Stimulated activated naive CD4-positive, alpha-beta T cell treated with Interleukin-2 at 50 U/mL for 16 hours (primary cell): ENCODE measurements at places on chromosomes 4 and X.

DNA sequence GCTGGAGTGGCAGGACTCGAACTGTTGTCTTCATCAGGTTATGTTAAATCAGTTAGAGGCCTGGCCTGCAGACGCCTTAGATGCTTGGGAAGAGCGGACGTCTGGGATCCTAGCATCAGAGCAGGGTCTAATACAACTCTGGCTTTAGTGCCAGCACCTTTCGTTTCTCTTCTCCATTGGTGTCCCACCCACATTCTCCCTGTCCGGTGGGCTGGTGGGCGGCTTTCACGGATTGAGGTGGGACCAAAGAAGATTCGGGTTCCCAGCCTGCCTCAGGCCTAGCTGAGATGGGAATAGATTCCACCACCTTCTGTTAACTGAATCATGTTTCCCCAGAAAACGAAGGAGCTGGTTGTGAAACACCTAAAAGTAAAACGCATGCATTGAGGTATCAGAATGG, 939 bp downstream of the PDK3 start:
- no peak for DNase-seq

DNA sequence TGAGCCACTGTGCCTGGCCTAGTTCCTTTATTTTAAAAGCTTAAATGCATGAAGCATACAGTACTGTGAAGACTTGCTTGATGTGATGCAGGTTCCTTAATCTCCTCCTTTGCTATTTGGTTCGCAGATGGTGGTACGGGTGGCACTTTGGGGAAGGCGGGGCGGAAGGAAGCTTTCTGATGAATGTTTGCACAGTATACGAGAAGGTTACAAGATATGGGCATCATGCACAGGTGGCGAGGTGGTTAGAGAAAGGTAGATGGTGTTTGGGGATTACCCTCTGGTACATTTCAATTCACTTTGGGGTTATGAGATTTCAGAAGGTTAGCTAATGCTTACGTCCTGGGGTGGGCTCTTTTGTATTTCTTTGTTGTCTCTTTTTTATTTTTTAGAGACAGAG, 17.2 kb downstream of the RHOH start:
- DNase-seq: no peak

DNA sequence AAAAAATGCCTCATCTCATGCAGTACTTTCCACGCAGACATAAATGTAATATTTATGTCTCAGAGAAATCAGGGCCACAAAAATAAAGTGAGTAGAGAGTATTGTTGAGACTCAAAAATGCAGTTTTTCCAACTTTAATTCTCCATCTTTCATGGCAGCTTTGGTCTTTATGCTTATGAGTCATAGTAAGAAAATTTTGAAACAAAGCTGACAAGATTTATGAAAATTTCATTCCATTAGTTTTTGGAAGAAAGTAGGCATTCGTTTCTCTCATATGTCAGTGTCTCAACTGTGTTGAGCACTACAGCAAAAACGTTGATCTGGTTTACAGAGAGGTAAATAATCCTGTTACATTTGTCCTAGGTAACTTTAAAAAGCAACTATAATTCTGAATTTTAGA, 656.8 kb downstream of the IQCM start:
- DNase-seq: no peak

- no peak for DNase-seq
Measured at GRCh38 chrX:118353081-118353850, 7.4 kb downstream of the WDR44 start.

DNA sequence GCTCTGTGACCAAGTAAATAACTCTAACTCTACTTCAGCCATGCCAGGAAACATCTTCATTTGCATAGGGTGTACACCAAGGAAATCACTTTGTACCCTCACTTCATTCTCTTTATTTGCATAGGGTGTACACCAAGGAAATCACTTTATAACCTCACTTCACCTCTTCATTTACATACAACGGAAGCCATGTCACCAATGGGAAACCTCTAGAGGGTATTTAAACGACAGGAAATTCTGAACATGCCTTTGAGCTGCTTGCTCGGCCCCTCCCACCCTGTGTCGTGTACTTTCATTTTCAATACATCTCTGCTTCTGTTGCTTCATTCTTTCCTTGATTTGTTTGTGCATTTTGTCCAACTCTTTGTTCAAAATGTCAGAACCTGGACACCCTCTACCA, 848.1 kb upstream of the FRG1 start:
- DNase-seq: no peak

DNA sequence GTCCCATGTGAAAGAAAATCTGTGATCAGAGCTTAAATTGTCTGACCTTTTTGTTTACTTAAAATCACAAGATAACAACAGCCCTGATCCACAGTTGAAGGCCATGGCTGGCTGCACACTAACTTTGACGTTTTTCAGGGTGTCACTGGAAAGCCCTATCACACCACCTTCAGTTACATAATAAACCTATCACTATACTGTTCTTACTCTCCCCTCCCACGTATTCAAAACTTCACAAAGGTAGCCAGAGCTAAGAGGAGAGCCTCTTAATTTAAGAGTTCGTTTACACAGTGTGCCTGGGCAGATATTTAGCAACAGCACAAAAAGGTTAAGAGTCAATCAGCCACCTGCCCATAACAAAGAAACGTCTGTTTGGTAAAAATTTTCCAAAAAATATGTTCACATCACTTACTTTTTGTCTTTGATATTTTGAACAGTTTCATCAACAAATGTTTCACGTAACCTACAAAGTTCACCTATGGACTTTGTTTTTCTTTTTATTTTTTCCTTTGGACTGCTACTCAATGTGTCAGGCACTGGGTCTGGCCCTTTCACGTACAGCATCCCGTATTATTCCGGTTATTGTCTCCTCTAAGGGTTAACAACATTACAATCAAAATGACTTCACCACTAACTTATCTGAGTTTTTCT, 25.0 kb downstream of the RFC1 start:
- no peak for DNase-seq

DNA sequence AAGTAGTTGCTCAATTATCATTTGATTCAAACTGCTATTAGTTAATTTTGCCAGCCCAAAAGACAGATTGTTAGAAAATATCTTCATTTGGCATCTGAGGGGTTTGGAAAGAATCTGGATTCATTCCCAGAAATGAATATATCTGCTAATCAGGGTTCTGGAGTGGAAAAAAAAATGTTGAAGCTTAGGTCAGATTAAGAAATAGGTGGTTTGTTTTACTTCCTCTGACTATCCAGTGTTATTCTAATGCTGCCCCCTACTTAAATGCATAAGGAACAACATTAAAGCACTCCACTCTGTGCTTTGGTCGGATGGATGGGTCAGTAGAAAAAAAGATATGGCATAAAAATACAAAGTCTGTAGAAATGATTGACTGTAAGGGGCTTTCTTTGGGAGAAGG, 89.0 kb downstream of the LUZP4 start:
- no peak for DNase-seq

GRCh38 chr4:25892796-25893195, 21.2 kb upstream of the SMIM20 start:
- DNase-seq: no peak

GRCh38 chr4:5203993-5204310, 152.7 kb downstream of the STK32B start:
- no peak for DNase-seq

GRCh38 chrX:25198891-25199290, 183.1 kb upstream of the ARX start:
- DNase-seq: no peak

- no peak for DNase-seq
Measured at GRCh38 chr4:133638751-133639150, 489.7 kb downstream of the PCDH10 start.

DNA sequence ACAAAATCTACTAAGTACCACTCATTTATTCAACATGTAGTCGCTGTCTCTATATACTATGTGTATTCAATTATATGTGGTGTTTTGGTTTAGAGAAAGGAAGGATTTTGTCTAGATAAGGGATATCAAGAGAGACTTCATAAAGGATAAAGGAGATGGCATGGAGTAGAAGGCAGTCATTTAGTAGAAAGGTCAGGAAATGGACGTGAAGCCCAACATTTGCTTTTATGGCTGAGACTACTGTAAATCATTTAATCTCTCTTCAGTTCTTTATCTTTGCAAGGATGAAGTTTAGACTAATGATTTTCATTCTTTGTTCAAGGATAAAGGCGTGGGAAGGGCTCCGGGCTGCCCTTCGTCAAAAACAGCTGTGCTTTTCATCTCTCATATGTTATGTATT, 25.2 kb downstream of the IL2 start:
- no peak for DNase-seq

- no peak for DNase-seq
Measured at GRCh38 chr4:85419103-85419502, 55.8 kb upstream of the ARHGAP24 start.
